ENCODE measurements at places on chromosomes 3 and 15. TPM values are rescaled to one million over a fixed set of nuclear protein-coding genes. Genes with fewer than 3 reads are reported as not detected.

CNTN3 gene
- total RNA-seq = 8.4 TPM

BCHE gene
- 4.2 TPM for total RNA-seq

SLITRK3 gene
- 0.21 TPM for total RNA-seq

MUSTN1 gene
- total RNA-seq = 2.5 TPM

DNA sequence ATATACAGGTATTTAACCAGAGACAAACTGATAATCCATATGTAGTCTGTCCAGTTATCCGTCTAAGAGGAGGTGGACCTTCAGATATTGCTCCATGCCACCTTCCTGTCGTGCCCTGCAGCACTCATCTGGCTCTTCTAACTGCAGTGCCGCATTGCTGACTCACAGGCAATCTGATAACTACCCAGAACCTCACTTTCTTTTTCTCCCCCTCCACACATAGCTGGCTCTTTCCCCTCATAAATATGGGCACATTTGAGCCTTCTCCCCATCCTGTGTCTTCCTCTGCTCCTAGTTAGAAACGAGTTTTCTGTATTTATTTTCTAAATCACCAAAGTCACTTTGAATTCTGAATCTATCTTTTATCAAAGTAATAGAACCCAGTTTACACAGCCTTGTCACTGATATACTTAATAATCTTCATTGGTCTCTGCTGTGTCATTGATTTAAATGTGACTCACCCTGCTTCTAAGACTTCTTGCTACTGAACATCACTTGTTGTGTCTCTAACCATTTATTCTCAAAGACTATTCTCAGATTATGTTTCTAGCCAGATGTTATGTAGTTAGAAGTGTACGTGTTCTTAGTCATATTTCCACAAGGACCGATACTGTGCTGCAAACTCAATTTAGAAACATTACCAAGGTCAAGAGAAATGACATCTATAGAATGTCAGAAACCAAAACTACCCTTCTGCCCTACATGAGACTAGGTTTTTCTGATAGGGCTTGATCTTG, 17.4 kb upstream of the KCNMB2 start:
- no peak for DNase-seq

DNA sequence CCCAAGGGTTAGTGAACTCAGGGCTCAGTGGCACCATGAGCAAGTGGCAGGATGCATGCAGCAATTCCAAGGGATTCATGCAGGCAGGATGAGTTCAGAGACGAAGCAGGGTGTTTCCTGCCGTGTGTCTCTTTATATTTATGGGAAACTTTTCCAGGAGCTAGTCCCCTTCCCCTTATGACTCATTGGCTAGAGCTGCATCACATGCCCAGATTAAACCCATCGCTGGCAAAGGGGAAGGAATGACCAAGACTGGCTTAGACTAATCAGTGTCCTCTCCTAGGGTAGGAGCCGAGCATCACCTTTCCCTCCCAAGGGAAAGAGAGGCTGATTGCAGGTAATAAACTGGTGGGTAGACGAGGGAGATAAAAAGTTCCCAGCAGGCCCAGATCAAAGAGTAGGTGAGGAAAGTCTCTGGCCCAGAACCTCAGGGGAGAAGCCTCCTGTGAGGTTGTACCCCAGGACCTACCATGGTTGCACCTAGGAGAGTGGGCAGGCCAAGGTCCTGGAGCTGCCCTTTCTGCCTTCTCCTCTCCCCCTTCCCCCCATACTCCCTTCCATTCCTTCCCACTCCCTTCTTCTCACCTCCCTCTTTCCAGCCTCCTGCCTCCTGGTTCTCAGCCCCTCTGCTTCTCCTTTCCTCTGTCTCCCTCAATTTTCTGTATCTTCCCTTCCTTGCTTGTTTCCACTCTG, 67.8 kb upstream of the ITGA11 start:
- no peak for DNase-seq

DNA sequence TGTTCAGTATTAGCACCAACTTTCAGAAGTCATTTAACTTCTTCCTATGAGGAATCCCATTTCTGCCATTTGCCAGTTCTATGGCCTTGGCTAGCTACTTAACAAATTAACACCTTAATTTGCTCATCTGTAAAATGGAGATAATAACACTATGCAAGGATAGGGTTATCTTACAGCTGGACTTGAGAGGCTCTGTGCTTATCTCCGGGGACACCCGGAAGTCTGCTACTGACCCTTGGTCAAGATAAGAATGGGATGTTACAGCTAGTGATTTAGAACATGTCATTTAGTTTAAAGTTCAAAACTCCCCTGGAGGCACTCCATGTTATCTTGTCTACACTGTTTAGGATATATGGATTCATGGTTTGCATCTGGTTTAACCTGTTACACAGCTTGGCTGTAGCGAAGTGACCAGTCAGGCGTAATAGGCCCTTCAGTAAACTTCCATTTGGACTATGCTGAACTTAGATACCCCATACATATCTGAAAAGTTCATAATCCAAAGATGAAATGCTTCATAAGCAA, 156.0 kb upstream of the CD96 start:
- no peak for DNase-seq

DNA sequence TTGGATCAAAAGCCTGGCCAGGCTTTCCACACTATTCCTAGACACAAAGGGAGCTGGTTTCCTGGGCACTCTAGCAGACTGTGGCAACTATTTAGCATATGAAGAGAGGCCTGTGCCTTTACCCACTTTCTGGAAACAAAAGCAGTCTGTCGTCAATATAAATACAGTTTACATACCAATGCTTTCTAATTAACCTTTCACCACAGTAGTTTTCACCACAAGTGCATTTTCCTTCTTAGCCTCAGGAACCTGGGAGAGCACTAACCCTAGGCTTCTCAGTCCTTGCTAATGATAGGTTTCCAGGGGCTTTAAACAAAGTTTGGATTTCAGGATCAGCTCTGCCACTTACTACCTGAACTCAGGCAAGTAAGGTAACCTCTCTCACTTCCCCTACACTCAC, 499.1 kb downstream of the MAGI1 start:
- no peak for DNase-seq

DNA sequence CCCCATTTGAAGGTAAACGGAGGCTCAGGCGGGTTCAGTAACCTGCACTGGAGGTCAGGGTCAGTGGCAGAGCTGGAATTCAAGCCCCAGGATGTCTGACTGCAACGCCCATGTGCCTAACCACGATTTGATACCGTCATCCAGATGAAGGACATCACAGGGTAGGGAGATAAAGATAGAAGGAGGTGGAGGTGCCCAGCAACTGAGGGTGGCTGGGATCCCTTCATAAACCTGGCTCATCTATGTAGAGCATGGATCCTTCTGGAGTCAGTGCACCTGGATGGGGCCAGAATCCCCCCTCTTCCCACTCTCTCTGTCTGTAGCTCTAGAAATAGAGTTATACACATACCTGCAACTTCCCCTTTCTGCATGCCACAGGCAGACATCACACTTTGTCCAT, 41.3 kb downstream of the GOLGA8S start:
- no peak for DNase-seq
